ENCODE measurements at places on chromosomes 2 and 18. TPM values are rescaled to one million over a fixed set of nuclear protein-coding genes. Genes with fewer than 3 reads are reported as not detected.

ALS2 gene
- 25.9 TPM for total RNA-seq

TMEM200C gene
- not detected for total RNA-seq

ZNF532 gene
- total RNA-seq: 17.8 TPM

MYO1B gene
- 173 TPM for total RNA-seq

RESP18 gene
- total RNA-seq: not detected

PNKD gene
- 98.8 TPM for total RNA-seq

- no peak for DNase-seq
Measured at GRCh38 chr18:74905247-74905646, 303.7 kb downstream of the PTGR3 start.

GRCh38 chr18:21163647-21164547, 52.3 kb upstream of the ROCK1 start:
- DNase-seq: peak; percentile 82

DNA sequence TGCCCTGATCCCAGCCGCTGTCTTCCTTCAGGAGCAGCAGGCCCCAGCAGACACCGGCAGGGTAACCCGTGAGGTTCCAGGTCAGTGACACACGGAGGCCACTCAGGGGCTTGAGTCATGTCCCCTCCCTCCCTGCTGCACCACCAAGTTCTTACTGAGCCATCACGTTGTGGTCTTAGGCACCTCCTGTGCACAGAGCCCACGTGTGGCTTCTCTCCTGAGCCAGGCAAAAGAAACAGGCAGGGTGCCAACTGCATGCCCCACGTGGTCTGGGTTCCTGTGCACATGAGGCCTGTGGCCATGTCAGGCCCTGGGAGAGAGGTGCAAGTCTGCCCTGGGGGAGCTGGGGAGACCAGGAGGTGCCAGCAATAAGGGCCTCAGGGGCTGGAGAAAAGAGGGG, 264.8 kb downstream of the KLHL29 start:
- peak; percentile 50 for DNase-seq

- DNase-seq: no peak
Measured at GRCh38 chr2:15115776-15116175, 445.4 kb downstream of the NBAS start.

- peak; percentile 88 for DNase-seq
Measured at GRCh38 chr2:63790906-63791305, 50.8 kb upstream of the UGP2 start.

DNA sequence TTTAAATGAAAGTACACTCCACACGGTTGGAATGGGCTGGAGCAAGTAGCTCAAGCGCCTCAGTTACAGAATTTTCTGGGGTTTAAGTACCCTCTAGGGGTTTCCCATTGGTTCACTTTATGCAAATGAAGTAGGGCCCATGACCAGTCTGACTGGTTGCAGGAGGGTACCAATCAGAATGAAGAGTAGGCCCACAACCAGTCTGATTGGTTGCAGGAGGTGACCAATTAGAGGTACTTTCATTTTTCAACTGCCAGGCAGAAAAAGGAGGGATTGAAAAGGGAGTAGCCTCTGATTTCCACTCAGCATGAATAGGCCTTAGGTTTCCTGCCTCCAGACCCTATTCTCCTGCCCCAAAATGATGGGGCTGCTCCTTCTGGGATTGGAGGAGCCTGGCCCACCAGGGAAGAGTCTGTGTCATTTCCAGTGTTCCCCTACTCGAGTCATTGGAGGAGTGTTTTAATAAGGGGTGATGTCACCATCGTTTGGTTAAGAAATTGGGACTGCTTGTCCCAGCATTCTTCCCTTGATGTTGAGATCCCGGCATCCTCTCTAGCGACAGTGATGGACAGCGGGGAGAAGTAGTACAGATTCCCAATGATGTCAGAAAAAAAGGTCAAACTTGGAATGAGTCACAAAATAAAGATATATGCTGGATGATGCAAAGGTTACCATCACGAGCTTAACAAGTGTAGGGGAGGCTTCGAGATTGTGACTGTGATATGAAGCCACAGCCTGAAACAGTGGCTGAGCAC, 210.4 kb downstream of the SH3BP4 start:
- peak; percentile 52 for DNase-seq

DNA sequence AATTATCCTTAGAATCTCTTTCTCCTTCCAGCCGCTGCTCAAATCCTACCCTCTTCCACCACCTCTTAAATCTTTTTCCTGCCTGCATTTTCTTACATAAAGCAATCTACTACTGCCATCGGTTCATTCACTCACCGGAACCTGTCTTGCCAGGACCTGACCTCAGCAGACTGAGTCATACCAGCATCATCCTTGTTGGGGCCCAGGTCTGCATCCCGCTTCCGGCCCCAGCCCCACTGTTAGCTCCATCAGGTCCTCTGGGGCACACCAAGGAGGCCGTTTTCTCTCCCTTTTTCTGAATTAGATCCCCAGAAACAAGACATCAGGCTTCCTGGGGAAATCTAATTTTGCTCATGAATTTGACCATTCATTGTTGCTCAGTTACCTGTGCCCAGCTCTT, 42.7 kb upstream of the TGFA start:
- DNase-seq: peak; percentile 94

DNA sequence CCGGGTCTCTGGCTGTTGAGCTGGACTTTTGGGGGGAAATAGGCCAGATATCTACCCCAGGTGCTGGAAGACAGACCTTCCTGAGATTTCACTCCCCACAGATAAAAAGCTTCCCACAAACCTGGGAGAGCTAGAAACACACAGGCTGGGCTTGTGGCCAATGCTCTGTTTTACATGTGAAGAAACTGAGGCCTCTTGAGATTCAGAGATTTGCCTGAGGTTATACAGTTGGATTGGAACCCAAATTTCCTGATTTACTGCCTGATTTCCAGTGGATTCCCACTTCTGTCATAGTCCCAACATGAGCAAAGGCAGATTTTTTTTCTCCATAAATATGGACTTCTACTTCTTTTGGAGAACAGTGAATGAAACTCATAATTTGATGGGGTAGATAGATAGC, 360.2 kb downstream of the SETBP1 start:
- no peak for DNase-seq

- DNase-seq: peak; percentile 96
Measured at GRCh38 chr2:207334624-207335371, 169.1 kb upstream of the KLF7 start.

DNA sequence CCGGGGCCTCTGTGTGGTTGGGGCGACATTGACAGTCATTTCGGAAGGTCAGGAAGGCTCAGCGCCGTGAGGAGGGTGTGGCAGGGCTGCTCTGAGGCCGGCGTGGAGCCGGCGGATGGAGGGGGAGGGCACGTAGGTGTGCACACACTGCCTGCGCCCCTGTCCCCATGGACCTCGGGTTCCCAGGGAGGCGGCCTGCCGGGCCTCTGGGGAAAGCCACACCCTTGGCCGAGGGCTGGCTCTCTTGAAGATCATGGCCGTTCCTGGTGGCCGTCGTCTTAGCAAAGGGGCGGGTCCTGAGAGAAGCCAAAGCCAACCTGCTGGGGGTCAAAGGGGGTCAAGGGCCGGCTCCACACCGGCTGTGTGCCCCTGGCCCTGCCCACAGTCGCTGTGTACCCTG, 11.9 kb downstream of the GPC1 start:
- no peak for DNase-seq

- no peak for DNase-seq
Measured at GRCh38 chr2:207724113-207724512, 12.7 kb downstream of the CCNYL1 start.

GRCh38 chr2:231277962-231278361, 79.5 kb downstream of the ARMC9 start:
- DNase-seq: no peak

DNA sequence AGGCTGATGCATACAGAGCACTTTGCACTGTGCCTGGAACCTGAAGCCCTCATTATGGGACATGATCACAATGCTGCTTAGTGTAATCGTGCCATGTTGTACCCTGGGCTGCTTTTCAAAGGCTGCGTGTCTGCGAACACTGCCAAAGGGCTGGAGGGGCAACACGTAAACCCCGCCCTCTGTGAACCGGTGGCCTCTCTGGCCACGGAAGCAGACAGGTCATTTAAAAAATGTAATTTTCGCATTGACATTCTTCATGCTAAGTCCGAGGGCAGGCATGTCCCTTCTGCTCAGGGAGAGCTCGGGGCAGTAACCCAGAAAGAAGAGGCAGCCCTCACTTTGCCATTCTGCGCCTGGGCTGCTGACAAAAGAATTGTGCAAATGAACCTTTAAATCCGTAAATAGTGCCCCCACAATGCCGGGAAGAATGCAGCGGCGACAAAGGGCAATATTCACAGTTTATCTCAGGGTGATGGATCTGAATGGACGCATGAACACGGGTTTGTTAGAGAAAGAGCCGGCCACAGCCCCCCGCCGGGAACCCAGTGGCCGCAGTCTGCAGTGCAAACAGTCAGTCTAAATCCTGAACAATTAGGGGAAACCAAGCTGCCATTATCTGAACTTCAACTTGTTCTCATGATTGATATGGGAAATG, 226.1 kb downstream of the MYCN start:
- DNase-seq: no peak

DNA sequence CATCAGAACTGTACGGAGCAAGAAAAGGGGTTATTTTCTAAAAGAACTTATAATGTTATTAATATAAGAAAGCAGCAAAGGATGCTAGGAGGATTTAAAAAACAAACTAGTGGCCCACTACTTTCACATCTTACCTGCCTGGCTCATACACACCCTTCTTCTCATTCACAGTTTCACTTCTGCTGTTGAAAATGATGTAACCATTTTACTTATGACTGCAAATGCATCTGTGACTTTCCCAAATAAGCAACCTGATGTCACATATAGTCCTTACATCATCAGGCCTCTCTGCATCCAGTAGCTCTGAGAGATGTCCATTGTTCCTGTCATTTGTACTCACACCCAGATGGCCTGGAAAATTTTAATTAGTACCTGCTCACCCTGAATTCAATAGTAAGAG, 101.8 kb upstream of the MYO3B start:
- no peak for DNase-seq

GRCh38 chr2:233039846-233040530, 7.5 kb downstream of the NEU2 start:
- no peak for DNase-seq

DNA sequence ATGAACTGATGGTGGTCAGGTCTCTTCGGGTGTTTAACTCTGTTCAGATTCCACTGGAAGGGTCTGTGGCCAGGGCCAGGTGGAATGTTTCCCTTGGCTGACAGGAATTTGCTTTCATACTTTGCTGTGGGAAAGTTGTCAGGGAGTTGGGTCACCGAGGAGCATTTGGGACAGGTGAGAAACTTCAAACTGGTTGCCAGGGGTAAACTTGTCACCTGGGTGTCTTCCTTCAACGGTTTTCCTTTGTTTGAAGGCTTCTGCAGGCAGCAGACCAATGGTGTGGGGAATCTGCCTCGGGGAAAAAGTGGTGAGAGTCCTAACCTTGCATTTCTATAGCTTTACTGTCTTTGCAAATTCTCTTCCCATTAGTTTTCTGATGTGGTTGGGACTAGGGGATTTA, 92.2 kb downstream of the TGFA start:
- DNase-seq: no peak

Data from RPMI7951 (cell line).